ENCODE measurements at places on chromosomes 7 and 10.

- DNase-seq: no peak
Observed at GRCh38 chr7:88399696-88400240, 93.1 kb upstream of the STEAP4 start.

GRCh38 chr10:125340903-125341302 lies 180.5 kb upstream of the CTBP2 start:
- DNase-seq: no peak

DNA sequence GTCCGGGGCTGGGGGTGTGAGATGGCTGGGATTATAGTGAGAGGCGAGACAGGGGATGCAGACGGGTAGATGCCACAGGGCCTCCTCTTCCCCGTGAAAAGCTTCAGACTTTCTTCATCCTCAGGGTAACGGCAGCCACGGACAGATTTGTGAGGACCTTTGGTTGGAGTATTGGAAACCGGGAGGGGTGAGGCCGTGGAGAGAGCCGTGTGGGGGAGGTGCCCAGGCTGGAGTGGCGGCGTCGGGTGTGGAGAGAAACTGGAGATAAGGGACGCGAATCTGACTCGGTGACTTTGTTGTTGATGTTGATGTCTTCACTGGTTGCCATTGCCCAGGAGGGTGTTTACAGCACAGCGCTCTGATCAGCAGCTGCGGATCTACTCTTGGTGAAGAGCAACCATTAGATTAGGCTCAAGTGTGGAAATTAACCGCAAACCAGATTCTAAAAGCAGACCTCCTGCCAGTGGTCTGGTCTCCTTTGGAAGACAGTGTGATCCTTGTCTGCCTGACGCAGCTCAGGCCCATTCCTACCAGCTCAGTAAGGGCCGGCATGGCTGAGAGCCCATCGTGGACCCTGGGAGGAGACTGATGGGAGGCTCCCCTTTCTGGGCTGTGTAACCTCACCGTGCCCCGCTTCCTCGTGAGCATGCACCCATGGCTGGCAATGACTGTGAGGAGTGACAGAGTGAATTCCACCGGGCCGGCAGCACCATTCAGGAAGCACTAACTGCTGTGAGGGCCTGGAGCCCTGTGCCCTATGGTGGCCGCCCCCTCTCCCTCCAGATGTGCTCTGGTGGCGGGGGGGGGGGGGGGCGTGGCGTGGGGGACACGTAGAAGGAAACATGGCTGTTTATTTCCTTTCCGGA lies 90.3 kb downstream of the INPP5A start:
- no peak for DNase-seq

- DNase-seq: no peak
Observed at GRCh38 chr10:73761781-73762180, 17.6 kb downstream of the SEC24C start.
